Spleen (tissue), 13 donors: ENCODE measurements at places on chromosomes 2 and 18. TPM values are rescaled to one million over a fixed set of nuclear protein-coding genes. Genes with fewer than 3 reads are reported as not detected.

DNA sequence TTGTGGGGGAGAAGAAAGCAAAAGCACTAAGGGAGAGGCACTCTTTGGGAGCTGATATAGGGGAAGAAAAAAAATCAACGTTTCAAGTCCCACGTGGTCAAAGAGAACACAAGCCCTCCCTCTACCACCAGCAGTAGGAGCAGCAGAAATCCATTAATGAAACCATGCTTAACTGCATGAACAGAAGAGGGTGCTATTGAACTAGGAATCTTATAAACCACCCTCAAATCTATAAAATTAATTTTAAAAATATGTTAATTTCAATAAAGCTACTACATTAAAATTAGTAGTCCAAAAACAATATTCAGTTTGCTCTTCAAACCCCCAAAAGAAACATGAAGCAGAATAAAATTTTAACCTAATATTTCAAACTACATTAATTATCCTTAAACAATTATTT lies 147.8 kb downstream of the TMEM18 start:
- H3K36me3 ChIP-seq, result no peaks in the 10 kb centered on the region
- peaks cover 4% of the 10 kb centered on the region for H3K27me3 ChIP-seq
- no peak overlapping the region for H3K27ac ChIP-seq
- H3K4me3 ChIP-seq, result no peak overlapping the region

DNA sequence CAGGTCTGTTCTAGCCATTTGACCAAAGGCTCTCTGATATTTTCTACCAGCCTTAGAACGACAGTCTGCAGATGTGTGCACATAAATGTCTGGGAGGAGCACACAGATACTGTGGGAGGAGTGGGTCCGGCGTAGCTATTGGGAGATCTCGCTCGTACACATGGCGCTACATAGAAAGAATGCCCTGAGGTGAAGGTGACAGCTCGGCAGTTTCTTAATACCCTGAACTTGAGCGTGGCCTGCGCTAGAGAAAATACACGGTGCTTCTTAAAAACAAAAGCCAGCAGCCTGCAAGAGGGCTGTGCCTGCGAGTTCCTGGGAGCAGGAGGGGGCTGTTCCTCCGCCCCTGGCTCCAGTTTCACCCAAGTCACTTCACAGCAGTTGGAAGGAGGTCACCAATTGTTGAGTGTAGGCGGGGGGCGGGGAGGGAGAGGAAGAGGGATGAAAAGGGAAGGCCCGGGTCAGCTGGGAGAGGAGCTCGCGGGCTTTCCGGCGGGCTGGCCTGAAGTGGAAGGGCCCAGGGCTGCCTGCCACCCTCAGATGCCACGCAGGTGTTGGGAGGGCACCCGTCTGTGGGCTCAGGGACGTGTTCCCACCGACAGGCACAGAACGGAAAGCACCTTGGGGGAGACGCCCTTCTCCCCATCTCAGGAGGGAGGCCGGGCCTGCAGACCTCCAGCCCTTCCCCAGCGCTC lies 124.7 kb upstream of the ZNF516 start:
- DNase-seq, result peak; percentile 82
- H3K4me1 ChIP-seq, result peaks cover 32% of the 10 kb centered on the region
- no peak overlapping the region for H3K4me3 ChIP-seq
- peak overlapping the region; percentile 60 for H3K27ac ChIP-seq
- no peaks in the 10 kb centered on the region for H3K27me3 ChIP-seq

GRCh38 chr2:219228041-219228910 lies 1.2 kb downstream of the ATG9A start:
- peaks cover 43% of the 10 kb centered on the region for H3K36me3 ChIP-seq
- H3K27ac ChIP-seq, result peak overlapping the region; percentile 92
- H3K4me1 ChIP-seq, result peaks cover 24% of the 10 kb centered on the region
- DNase-seq, result no peak
- H3K27me3 ChIP-seq, result no peaks in the 10 kb centered on the region
- H3K4me3 ChIP-seq, result peak overlapping the region; percentile 69

Gene ARHGAP28
- 58.5 TPM for total RNA-seq

DNA sequence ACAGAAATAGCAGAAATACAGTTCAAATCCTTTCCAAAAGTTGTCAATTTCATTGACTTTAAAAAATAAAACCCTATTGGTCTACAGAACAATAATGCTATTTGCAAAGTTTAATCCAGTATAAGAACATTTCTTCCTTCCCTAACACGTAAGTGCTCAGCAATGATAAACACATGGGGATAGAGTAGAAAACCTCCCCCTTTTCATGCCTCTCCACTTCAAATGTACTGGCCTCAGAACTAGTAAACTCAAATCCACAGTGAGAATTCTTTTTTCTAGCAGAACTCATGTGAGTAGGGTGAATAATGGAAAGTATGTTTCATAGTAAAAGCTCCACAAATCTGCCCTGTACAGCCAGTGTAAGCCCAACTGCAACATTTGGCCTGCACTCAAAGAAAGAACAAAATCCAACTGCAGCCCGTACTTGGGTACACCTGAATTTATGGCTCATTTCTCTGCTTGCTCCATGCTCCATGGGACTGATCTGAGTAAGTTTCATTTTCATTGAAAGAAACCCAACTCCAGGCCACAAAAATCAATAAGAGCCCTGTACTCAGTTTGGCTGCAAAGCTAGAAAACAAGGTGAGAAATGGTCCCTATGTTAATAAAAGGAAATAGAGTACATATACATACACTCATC lies 115.0 kb upstream of the RMDN2 start:
- H3K27me3 ChIP-seq, result no peaks in the 10 kb centered on the region
- H3K36me3 ChIP-seq, result no peaks in the 10 kb centered on the region
- no peak overlapping the region for H3K27ac ChIP-seq
- no peak overlapping the region for H3K4me3 ChIP-seq
- no peak for DNase-seq
- H3K4me1 ChIP-seq, result peaks cover 5% of the 10 kb centered on the region

Gene EEF1B2
- total RNA-seq, result 404 TPM

DNA sequence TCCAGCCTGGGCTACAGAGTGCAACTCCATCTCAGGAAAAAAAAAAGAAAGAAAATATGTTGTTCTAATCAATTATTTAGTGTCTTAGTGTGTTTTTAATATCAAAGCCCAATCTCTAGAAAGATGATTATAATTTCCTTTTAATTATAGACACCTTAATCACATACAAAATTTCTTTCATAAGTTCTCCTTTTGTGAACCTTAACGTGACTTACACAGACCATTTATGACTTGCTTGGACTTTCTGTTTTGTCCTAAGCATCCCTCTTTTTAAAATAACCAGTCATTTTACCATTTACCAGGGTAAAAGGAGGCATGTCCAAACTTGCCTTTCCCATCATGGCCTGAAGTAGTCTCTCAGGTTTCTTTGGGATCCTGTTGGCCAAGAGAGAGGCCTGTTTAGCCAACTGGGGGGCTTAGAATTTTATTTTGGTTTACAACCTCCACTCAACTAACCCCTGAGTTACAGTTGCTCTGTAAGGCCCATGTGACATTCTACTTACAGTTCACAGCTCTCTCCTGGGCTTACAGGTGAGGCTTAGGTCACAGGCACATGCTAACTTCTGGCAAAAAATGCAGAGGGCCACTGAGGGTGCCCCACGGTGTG lies 23.9 kb upstream of the GPR155 start:
- no peaks in the 10 kb centered on the region for H3K36me3 ChIP-seq
- H3K4me3 ChIP-seq, result no peak overlapping the region
- DNase-seq, result no peak
- no peaks in the 10 kb centered on the region for H3K4me1 ChIP-seq

GRCh38 chr2:237091779-237092436 lies 6.2 kb downstream of the COPS8 start:
- no peak for DNase-seq
- H3K36me3 ChIP-seq, result no peaks in the 10 kb centered on the region
- H3K27me3 ChIP-seq, result no peaks in the 10 kb centered on the region
- H3K27ac ChIP-seq, result no peak overlapping the region
- no peak overlapping the region for H3K4me3 ChIP-seq

DNA sequence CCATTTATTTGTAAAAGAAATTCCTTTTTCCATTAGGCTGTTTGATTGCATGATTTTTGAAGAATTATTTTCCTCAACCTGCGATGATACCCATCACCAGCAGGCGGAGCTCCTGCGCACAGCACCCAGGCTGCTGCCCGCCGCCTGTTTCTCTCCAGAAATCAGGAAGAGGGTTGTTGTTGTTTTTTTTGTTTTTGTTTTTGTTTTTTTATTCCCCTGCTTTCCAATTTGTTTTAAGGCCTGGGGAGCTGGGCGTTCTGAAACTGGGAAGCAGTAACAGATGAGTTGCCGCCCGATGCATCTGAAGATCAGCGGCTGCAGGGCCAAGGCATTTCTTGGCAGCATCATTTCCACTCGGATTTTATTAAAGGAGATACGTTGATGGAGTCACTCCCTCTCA lies 132.1 kb downstream of the MBP start:
- no peak overlapping the region for H3K4me3 ChIP-seq
- peak; percentile 89 for DNase-seq
- H3K27ac ChIP-seq, result no peak overlapping the region
- no peaks in the 10 kb centered on the region for H3K36me3 ChIP-seq

DNA sequence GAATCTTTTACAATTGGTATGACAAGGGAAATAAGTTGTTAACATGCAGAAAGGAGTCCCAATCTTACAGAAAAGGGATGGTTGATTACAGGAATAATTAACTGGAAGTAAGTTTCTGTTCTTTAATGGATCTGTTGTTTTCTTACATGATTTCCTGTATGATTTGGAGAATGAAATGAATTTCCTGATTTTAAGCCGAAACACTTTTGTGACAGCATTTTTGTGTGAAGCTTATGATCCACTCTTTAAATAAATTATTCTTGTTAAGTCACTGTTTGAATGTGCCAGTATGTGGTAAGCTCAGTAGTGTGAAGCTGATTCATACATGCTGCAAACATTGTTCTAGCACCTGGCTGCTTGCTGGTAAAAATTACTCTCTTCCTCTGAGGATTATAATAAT lies 516.2 kb downstream of the DCDC2C start:
- no peak overlapping the region for H3K27ac ChIP-seq
- H3K4me3 ChIP-seq, result no peak overlapping the region
- H3K4me1 ChIP-seq, result no peaks in the 10 kb centered on the region
- H3K27me3 ChIP-seq, result no peaks in the 10 kb centered on the region
- DNase-seq, result no peak
